ENCODE measurements at places on chromosomes 5 and 9. TPM values are rescaled to one million over a fixed set of nuclear protein-coding genes. Genes with fewer than 3 reads are reported as not detected.

Gene GAS1
- polyA plus RNA-seq, result 7.3 TPM

Gene NXNL2
- polyA plus RNA-seq, result 0.09 TPM

Gene NEURL1B
- 6.0 TPM for polyA plus RNA-seq

Gene RFESD
- 2.6 TPM for polyA plus RNA-seq

Gene EDIL3
- 9.4 TPM for polyA plus RNA-seq

Gene LURAP1L
- 24.9 TPM for polyA plus RNA-seq

Gene NFIL3
- 75.3 TPM for polyA plus RNA-seq

Gene RNF183
- polyA plus RNA-seq, result 1.1 TPM

Gene CMBL
- 11.2 TPM for polyA plus RNA-seq

Gene ABLIM3
- polyA plus RNA-seq, result 8.0 TPM
